NCI-H1417 treated with DMSO at 0.1 percent for 48 hours (cell line): ENCODE measurements at places on chromosomes 2 and 18.

GRCh38 chr2:7620255-7620654 lies 703.0 kb downstream of the RNF144A start:
- no peak for DNase-seq

- DNase-seq = no peak
These were observed 1491.2 kb downstream of the LRP1B start for GRCh38 chr2:140639628-140640027.

DNA sequence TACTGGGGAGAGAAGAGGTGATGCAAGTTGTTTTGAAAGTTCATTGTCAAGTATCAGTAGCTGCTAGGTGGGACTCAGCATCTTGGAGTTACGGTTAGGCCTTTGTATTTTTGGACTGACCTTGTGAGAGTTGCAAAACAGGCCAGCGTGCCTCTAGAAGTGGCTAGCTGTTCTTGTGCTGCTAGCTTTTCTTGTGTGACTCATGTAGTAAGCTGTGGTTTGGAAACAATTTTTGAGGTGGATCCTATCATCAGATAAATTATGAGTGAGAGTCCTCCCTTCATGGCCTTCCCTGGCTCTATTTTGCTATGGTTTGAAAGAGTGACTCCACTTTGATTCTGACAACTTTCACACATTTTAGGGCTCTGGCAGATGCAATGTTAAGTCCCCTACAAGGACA lies 409.2 kb upstream of the HS6ST1 start:
- DNase-seq = no peak

- DNase-seq = no peak
These were observed 19.1 kb upstream of the SMARCAL1 start for GRCh38 chr2:216392945-216393840.

GRCh38 chr18:41096504-41096903 lies 858.5 kb upstream of the PIK3C3 start:
- peak; percentile 77 for DNase-seq

DNA sequence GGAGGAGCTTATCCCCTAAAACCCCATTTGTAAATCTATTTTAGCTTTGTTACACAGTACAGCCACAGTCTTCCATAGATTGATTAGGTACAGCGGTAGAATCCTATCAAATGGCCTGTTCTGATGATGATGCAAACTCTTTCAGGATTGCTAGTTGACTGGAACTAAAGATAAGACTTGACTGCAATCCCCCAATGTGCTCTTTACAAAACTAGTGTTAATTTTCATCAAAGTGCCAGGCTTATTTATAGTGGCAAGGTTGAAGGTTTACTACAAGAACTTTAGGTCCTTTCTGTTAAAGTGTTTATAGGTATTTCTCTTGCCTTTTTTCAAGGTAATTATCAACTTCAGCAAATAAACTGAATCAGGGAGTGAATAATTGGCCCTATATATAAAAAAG lies 9.0 kb upstream of the OTX1 start:
- no peak for DNase-seq

DNA sequence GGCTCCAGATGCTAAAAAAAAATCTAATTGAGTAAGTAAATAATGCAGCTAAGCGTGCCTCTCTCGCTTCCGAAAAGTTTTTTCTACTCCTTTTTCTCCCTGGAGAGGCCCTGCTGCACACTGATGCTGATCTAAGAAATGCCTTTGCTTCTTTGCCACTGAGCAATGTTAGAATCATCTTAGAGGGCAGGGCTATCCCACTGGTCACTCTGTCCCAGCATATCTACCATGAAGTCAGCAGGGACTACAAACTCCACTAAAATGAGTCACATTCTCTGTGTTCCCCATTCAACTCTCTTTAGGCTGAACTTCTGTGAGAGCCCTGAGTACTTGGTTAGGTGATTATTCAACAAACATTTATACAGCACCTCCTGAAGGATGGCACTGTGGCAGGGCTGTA lies 127.6 kb upstream of the LYPD1 start:
- DNase-seq = no peak

DNA sequence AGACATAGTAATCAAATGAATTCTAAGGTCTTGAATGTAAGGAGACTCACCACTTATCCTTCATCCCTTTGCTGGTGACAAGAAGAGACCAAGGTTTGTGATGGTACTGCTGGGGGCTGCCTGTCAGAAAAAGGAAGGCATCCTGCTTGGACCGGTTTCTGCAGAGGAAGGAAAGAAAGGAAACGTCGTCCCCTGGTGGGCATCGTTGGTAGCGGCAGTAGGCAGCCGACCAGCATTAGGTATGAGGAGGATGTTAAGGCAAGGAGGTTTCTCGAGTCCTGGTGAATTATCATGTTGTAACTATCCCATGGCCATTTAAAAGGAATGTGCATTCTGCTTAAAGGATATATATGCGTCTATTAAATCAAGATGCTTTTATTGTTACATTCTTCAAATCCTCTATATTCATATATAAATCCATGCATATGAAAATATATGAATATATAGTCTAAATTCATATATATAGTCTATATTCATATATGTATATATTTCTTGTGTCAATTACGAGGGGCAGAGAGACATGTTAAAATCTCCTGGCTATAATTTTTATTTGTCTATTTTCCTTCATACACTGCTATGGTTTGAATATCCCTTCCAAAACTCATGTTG lies 94.4 kb upstream of the TGFA start:
- peak; percentile 49 for DNase-seq

DNA sequence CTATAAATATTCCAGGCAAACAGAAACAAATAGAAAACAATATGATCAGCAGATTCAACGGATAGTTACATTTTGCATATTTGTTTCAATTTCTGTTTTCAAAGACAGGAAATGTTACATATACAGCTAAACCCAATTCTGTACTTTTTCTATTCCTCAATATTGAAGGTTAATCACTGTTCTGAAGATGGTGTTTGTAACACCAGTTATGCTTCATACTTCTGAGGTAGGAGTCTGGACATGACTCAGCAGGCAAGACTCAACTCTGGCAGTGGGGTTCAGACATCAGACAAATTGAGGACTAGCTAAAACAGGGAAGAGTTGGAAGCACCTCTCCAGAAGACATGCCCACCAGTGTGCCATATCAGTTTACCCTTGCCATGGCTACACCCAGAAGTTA lies 16.6 kb downstream of the SERPINB13 start:
- DNase-seq = no peak

DNA sequence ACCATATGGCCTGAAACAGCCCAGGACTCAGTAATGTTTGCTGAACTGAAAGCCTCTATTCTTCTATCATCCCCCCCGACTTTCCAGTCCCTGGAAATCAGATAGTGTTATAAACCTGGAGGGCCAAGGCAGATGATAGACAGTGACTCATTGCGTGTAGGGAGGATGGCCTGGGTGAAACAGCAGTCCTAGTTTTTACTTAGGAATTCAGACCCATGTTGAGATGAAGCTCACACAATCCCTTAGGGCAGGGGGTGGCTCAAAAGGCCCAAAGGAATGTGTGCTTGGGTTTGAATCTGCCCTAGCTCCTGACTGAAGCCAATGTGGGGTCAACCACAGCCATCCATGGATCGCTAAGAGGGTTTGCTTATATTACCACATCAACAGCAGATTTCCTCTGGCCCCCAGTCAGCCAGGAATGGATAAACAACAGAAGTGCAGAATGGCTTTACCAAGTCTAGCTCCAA lies 43.9 kb upstream of the STPG4 start:
- no peak for DNase-seq

DNA sequence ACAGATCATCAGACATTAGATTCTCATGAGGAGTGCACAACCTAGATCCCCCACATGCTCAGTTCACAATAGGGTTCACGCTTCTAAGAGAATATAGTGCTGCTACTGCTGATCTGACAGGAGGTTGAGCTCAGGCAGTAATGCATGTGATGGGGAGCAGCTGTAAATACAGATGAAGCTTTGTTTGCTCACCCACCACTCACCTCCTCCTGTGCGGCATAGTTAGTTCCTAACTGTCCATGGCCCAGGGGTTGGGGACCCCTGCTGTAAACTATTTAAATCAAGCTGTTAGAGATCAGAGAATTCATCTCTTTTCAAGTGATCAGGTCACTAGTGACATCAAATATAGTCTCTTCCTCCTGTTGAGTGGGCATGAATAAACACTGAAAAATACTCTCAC lies 88.8 kb upstream of the ACVR2A start:
- DNase-seq = peak; percentile 26

DNA sequence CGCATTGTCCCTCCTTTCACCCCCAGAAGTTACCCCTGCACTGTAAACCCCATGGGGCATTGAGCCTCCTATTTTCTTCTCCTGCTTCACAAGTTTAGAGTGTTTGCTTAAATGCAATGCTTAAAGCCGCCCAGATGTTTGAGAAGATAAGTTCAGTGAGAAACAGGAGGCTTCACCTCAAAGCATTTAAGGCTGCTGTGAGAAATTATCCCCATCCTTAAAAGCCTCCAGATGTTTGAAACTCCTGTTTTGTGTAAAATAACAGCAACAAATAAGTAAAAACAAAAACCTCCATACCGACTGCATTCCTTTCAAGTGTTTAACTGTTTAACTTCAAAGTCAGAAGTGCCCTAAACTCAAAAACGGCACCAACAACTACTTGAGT lies 81.8 kb downstream of the RTP5 start:
- no peak for DNase-seq

GRCh38 chr2:74602586-74603281 lies 45.4 kb downstream of the M1AP start:
- DNase-seq = no peak

- DNase-seq = no peak
These were observed 79.9 kb downstream of the EPAS1 start for GRCh38 chr2:46377101-46377581.

DNA sequence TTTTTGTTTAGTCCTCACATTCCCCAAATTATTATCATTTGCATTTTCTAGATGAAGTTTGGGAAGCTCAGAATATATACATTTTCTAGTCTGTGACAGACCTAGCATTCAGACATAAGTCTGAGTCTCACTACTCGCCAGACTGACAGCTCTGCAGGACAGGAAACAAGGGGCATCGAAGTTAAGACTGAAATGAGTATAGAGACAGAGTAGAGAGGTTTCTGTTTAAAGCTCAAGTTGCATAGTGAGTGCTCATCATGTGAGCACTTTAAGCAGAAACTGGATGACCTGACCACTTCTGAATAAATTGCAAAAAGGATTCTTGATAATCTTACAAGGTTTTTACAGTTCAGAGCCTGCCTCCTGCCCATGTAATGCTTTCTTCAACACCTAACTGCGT lies 1.1 kb downstream of the HADHB start:
- DNase-seq = no peak

GRCh38 chr2:216343221-216343980 lies 28.9 kb downstream of the MARCHF4 start:
- no peak for DNase-seq

GRCh38 chr2:235262750-235263149 lies 231.1 kb upstream of the AGAP1 start:
- DNase-seq = no peak

- DNase-seq = no peak
These were observed 53.9 kb upstream of the EPC2 start for GRCh38 chr2:148590612-148591011.

DNA sequence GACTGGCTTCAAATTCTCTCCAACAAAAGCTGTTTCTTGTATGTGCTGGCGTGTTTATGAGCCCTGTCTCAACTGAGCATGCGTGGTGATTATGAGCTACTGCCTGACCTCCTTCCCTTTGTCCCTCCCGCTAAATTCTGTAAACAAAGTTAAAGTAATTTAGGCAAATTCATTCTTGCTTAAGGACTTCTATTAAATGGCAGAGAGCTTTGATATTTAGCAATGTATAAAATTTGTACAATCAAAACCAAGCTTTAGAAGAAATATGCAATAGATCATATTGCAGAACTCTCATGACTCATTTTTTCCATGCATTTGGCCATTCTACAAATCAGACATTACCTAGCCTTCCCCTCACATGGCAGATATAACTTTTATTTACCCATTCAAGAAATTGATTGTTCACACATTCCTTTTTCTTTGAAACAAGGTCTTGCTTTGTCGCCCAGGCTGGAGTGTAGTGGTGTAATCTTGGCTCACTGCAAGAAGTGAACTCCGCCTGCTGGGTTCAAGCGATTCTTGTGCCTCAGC lies 18.2 kb downstream of the IGFBP2 start:
- DNase-seq = no peak

DNA sequence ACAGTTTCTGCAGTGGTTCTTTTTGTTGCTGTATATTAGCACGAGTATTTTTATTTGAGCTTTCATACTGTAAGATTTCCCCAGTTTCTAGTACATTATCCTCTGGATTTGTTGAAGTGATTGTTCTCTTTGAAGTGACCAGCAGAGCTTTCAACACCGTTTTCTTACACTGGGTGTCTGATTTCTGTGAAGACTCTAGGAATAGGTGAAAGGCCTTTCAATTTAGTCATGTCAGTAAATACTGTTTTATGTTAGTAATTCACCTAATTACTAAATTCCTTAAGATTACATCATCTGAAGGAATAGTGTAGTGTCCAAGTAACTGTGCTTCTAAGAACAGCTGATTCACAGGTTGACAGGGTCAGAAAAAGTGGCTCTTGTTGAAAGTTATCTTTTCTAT lies 2.3 kb downstream of the PPM1B start:
- DNase-seq = no peak

- no peak for DNase-seq
These were observed 13.6 kb upstream of the PAPOLG start for GRCh38 chr2:60742419-60742818.

- DNase-seq = no peak
These were observed 73.6 kb downstream of the ASAP2 start for GRCh38 chr2:9280224-9280623.

DNA sequence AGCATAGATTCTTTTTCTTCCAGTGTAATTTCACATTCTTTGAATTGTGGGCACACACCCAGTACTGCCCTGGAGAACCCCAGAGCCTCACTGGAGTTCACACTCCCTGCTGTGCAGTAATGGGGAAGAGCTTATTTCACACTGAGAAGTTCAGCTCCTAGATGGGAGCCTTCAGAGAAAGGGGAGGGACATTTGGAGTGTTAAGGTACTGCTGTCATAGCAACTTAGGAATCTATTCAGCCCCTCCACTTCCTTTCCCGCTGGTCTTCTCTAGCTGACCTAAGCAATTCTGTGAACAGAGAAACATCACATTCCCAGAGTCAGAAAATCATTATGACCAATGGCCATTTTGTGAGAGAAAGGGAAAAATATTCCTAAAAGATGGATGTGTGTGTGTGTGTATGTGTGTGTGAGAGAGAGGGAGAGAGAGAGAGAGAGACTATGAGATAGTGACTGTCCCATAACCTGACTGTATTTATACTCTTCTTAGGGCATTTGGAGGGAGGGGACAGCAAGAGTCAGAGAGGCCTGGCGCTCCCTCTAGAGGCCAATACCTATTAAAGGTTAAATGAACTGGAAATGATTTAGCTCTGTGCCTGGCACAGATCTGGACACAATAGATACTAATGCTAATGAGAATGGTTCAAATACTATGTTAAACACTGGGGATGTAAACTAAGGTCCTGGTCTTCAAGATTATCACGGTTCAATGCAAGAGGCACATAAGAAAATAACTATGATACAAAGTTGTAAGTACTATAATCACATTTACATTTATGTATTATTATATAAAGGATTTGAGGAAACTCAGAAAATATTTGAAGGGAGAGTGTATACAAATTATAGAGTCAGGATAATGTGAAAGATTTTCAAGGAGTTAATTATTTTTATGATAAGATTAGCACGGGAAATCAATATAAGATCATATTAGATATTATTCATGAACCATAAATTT lies 41.5 kb upstream of the RPE start:
- DNase-seq = peak; percentile 23
